NCI-H2081 (cell line): ENCODE measurements at places on chromosomes 3 and 15.
A peak's percentile ranks its signal among the peaks of the same experiment; 100 is the strongest.

GRCh38 chr15:46091860-46092450 is 457.1 kb downstream of the SQOR start:
- DNase-seq: peak; percentile 72

DNA sequence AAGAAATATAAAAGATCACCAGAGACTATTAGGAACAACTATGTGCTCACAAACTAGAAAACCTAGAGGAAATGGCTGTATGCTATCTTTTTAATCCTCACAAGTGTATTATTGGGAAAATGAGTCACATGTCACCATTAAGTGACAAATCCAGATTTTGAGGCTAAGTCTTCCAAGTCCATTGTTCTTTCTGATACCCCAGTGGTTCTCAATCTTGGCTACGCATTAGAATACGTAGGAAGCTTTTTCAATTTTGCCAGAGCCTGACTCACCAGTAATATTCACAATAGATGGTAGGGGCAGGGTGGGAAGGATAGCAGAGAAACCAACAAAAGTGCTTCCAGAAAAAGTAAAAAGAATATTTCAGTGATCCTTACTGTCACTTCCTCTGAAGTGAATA is 117.0 kb downstream of the FILIP1L start:
- no peak for DNase-seq

DNA sequence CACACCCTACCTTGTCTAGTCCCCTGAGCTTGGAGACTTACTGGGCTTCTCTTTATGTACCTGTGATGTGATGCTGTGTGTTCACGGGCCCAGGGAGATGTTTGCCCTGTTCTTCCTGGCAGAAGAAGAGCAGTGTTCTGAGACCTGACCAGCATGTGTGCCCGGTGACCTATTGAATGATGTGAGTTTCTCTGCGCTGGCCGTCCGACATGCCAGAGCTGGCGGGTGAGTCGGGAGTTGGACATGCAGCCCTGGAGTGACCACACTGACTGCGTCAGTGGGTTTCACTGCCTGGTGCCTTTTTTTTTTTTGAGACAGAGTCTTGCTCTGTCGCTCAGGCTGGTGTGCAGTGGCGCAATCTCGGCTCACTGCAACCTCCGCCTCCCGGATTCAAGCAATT is 42.3 kb downstream of the CGNL1 start:
- no peak for DNase-seq

DNA sequence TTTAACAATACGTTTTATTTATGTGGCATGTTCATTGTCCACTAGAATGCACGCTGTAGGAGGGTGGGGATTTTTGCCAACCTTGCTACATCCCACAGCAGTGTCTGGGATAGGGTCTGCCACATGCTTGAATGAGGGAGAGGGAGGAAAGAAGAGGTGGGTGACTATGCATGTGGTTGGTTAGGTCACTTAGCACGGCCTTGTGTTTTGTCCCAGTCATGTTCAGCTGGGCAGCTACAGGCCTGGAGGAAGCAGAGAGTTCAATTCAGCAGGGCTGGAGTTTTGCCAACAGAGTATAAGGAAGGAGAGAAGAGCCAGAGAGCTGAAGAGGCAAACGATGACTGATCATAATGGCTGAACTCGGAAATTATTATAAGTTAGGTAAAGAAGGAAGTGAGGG is 268.4 kb upstream of the NSMCE3 start:
- no peak for DNase-seq

- no peak for DNase-seq
These were observed 517.6 kb upstream of the ROBO1 start for GRCh38 chr3:80285388-80285787.

- DNase-seq: no peak
These were observed 371.4 kb downstream of the SV2B start for GRCh38 chr15:91471468-91471867.

- DNase-seq: no peak
These were observed 39.1 kb downstream of the MYO1E start for GRCh38 chr15:59333401-59334075.

GRCh38 chr3:41874022-41874421 is 87.9 kb downstream of the ULK4 start:
- DNase-seq: no peak

DNA sequence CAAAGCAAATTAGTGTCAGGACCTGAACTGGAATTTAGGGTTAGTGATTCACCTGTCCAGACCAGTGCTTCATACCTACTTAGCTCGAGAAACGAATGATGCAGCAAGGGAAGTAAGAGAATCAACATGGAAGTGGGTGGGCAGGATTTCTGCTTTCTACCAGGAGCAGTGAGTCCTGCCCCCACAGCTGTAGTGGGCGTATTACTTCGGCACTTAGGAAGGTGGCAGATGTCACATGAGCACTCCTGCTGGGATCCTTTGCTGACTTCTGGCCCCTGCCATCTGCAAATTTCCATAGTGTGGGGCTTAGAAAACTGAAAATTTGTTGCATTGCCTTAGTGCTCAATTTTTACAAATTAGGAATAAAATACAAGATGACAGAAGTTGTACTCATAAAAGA is 31.2 kb downstream of the RYR3 start:
- no peak for DNase-seq

GRCh38 chr3:44355362-44356033 is 16.9 kb downstream of the TCAIM start:
- DNase-seq: no peak
